ENCODE measurements at places on chromosomes 1 and 21. TPM values are rescaled to one million over a fixed set of nuclear protein-coding genes. Genes with fewer than 3 reads are reported as not detected.
A peak's percentile ranks its signal among the peaks of the same experiment; 100 is the strongest.

- DNase-seq = no peak
Observed at GRCh38 chr21:16976193-16976592, 536.6 kb upstream of the CXADR start.

DNA sequence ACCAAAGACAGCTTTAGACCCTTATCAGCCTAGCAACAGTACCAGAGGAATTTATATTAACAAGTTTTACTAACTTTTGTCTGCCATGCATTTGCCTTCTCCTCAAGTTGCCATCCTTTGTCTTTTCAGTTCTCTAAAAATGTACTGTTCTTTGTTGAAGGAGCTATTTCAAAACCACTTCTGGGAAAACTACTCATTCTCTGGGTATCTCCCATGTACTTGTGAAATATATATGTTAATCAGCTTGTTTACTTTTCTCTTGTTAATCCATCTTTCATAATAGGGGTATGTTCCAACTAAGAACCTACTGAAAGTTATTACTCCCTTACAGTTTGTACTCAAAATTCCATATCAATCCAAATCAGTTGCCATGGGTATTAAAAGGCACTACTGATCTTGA, 16.3 kb downstream of the DPYD start:
- no peak for DNase-seq

GRCh38 chr1:110089561-110090275, 19.2 kb upstream of the ALX3 start:
- no peak for DNase-seq

- DNase-seq = no peak
Observed at GRCh38 chr21:33425825-33426224, 22.6 kb downstream of the IFNGR2 start.

DNA sequence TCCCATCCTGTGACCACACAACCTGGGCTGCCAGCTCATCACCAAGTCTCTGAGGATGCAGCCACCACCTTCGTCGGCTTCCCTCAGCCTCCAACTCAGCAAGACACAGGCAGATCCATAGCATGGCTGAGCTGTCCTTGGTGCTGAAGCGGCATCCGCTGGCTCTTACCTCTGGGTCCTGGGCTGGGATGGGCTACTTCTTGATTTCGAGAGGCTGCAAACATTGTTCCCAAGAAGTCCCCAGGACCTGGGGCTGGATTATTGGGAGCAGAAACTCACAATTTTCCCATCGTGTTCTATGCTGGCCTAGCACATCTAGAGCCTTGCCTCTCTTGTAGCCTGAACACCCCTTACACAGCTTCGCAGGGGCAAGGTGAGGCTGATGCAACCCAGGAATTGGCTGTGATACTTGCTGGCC, 24.9 kb upstream of the C1QA start:
- DNase-seq = peak; percentile 57

- DNase-seq = no peak
Observed at GRCh38 chr1:18347559-18347958, 133.2 kb upstream of the KLHDC7A start.

DNA sequence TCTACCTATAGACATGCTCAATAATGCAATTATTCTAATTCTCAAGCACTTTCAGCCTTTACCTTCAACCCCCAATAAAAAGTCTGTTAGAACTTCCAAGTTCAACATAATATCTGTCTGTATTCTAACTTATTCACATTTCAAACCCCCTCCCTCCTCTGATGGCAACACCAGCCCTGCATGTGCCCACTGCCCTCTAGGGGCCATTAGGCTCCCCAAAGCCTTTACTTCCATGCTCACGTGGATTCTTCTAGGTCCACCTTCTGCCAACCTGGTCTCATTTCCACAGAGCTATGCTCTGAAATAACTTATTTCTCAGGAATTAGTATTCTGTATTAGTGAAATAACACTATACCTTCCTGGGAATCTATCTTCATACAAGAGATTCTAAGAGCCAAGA, 22.2 kb upstream of the KPRP start:
- no peak for DNase-seq

RIMKLA gene
- 2.5 TPM for total RNA-seq

MTARC1 gene
- total RNA-seq = not detected

DNA sequence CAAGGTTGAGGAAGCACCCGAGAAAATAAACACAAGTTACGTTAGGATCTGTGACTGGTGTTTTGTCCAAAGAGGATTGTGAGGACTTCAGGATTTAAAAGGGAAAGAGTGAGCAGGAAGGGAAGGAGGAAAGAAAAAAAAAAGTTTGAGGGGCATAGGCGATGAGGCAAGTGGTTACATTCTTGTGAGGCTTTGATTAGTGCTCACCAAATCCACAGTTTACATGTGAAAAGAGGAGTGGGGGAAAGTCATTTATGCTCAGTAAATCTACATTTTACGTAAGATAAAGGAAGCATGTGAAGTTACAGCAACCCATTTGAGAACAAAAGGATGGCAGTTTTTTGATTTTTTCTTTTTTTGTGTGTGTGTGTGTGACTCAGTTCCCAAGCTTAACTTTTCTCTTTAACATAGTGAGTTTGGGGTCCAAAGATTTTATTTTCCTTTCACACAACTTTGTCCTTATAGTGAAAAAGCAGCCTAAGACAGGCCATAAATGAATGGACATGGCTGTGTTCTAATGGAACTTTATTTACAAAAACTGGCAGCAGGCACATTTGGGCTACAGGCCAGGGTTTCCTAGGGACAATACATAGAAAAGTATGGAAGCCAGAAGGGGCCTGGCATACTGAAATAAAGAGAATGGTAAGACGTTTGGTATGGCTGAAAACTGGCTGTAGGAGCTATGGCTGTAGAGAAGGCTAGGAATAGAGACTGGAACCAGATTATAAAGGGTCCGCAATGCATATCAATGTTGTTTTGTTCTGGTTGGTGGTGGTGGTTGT, 121.7 kb downstream of the FGGY start:
- DNase-seq = no peak

DNA sequence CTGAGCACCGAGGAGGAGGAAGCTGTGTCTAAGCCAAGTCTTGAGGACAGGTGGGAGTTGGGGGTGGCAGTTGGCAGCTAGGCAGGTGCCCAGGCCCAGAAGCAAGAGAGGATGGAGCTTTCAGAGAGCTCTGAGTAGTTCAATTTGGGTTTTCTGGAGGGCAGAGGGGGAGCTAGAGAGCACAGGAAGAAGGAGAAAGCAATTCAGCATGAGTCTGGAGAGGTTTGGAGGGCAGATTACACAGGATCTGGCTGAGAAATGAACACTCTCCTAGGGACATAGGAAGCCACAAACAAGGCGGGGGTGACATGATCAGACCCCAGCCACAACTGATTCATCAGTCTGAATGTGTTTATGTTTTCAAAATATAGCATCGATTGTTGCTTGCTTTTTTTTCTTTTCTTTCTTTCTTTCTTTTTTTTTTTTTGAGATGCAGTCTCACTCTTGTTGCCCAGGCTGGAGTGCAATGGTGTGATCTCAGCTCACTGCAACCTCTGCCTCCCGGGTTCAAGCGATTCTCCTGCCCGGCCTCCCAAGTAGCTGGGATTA, 23.8 kb downstream of the PTPRF start:
- DNase-seq = peak; percentile 55

- no peak for DNase-seq
Observed at GRCh38 chr1:119637710-119638109, 10.4 kb downstream of the ZNF697 start.

- DNase-seq = no peak
Observed at GRCh38 chr1:244054247-244054923, 3.3 kb downstream of the ZBTB18 start.

C8A gene
- not detected for total RNA-seq

RPTN gene
- not detected for total RNA-seq

DNA sequence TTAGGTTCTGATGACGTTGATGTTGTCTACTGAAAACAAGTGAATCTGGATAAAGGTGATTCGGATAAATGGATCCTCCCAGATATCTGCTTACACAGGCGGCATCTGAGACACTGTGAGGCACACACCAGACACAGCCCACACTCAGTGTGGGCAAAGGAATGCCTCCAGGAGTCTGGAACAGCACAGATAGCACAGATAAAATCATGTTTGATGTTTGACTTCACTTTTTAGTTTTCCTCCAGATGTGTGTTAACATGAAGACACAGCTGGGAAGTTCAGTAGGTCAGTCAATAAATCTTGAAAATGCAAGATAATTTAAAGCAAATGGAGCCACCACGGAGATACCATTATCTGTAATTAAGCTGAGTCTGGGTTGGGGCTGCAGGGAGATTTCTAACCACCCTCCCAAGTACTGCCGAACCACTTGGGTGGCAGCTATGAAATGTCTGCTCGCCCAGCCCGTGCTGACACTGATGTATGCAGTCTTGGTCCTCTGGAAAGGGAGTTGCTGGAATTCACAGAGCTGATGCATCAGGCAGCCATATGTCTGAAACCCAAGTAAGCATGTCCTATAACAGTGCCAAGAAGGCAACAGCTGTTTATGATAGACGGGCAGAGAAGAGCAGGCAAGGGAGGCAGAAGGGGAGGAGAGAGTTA, 11.7 kb downstream of the CAPN9 start:
- DNase-seq = no peak

DNA sequence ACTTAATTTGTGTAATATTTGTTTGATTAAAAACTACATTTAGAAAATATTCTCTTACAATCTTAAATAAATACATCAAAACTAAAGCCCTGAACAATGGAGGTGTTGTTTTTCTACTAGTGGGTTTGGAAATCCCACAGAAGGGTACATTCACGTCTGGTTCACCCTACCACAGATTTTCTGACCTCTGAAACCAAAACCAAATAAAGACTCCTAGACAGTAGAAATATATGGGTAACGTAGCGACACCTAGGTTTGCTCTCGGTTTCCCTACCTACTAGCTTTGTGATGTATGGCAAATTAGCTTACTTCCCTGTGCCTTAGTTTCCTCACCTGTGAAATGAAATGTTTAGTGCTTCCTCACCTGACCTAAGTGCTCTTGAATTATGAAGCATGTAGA, 312.6 kb downstream of the DPYD start:
- no peak for DNase-seq

GJA9 gene
- not detected for total RNA-seq

GRCh38 chr1:89065079-89065868, at the start of gene GBP1:
Gene GBP1 (minus strand): TSS chr1:89065208. CDS start chr1:89063234, 1,974 bp downstream.
- DNase-seq = peak; percentile 43

KIRREL1 gene
- not detected for total RNA-seq

- DNase-seq = peak; percentile 52
Observed at GRCh38 chr1:58573705-58574591, 3.1 kb downstream of the TACSTD2 start.

PLA2G4A gene
- total RNA-seq = not detected

DNA sequence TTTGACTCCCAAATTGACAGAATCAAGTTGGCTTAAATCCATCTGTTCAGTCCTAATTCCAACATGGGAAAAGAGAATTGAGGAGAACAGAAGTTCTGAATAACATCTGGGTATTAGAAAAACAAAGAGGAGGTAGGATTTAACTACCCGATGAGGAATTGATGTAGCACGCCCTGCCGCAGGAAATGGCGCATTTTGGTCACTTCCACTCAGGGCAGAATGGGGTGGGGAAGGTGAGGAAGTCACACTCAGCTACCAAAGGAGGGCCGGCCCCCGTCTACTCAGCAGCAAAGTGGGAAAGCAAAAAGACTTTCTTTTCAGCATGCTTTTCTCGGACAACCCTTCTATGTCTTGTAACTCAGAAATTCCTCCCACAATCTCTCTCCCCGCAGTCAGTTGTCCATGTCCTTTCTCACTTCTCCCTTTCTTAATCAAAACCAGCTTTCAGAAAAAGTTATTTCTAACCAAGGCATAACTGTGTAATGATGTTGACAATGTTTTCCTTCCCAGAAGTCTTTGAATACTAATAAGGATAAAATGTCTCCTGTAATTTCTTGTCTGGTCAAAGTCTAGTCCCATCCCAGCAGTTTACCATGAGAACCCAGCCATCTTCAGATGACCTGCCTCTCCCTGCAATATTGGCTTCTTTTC, 60.5 kb upstream of the SIPA1L2 start:
- no peak for DNase-seq

GRCh38 chr1:187390215-187390818, 561.6 kb downstream of the PLA2G4A start:
- no peak for DNase-seq

DNA sequence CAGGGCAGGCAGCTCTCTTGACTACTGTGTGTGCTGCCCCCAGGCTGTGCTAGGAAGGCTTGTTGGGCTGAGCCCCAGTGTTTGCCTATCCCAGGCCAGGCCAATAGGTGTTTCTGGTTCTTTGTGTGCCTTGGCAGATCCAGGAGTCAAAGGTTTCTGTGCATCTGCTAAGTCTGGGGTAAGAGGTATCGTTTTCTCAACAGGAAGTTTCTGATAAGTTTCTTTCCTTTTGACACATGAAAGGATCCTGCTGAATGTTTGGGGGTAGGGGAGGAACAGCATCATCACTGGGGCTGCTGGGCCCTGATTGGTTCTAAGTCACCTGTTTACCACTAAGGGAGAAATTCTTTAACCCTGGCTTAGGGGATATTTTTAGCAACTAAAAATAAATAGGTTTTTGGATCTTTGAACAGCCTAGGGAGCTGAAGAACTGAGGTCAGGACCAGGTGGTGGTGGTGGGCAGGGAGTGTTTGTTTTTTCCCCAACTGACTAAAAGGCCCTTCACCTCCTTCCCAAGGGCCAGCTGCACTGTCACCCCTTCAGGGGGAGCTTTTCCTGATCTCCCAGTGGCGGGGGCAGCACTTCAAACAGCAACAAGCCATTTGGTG, 85.1 kb downstream of the KCNN3 start:
- DNase-seq = peak; percentile 68

DNA sequence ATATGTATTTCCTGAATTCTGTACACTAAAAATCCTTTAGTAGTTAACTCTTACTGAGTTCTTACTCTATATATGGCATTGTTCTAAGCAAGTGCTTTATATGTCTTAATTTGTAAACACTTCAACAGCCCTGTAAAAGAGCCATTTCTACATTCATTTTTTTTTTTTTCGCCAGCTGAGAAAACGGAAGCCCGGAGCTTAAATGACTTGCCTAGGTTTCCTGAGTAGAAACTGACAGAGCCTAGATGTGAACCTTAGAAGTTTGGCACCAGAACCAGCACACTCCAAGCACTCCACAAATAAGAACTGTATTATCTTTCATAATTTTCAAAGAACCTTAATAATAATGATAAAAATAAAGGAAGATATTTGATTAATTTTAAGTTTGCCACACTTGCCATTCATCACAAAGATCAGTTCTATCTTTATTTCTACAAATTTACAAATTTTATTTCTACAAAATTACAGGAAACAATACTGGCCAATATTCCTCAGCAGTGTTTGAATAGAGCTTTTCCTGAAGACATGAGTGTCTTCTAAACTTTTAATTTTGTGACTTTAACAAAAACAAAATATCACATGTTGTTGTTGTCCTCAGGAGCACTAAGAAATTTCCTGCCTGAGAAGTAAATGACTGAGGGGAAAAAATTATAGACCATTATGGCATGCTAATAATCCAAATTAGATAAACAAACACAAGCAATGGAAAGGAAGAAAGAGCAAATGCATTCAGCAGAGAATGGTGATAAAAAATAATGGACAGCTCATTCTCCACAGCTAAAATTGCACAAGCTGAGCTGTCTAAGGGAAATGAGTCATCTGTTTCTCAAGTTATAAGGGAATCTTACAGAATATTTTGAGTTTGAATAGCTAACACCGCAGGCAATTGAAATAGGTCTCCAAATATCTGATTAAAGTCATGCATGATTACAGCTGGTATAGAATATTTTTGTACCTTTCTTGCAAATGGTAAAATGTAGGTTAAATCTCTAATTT, 71.2 kb downstream of the DPYD start:
- DNase-seq = no peak
